ENCODE measurements at places on chromosomes 7 and 10. TPM values are rescaled to one million over a fixed set of nuclear protein-coding genes. Genes with fewer than 3 reads are reported as not detected.

GRCh38 chr10:87759551-87759950, 58.5 kb downstream of the ATAD1 start:
- no peak for DNase-seq

DNA sequence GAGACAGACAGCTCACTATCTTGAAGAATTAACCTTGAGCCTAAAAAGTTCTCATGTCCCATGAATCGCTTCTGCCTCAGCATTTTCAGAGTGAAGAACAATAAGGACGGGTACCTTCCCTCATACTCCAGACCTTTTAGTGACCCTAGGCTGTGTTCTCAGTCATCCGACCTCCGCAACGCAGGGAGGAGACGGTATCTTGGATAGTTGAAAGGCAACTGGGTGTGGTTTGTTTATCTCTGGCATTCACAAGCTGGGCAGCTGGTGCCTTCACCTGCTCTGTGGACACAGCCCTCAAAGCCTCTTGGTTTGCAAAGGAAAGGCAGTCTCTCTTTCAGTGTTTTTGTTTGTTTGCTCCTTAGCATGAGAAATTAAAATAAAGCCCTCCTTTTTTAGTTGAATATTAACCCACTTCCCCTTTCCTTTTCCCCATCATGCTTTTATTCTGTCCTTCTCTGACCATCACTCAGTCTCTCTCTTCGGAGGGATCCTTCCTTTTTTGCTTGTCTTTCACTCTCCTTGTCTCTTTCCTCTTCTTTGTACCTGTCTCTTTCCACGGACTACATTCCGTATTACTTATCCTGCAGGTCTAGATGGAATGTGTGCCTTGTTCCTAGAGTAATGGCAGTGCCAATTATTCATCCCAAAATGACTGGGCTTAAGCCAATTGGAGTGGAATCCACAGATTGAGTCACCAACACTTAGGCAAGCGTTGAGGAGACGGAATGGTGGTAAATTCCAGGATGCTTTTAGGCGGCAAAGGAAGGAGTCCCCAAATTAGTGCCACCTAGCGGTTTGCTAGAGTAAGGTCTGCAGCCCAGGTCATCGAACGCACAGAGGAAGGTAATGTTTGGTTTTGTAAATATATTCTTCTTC, 45.8 kb downstream of the PRR15 start:
- no peak for DNase-seq

HMX2 gene
- not detected for total RNA-seq

DNA sequence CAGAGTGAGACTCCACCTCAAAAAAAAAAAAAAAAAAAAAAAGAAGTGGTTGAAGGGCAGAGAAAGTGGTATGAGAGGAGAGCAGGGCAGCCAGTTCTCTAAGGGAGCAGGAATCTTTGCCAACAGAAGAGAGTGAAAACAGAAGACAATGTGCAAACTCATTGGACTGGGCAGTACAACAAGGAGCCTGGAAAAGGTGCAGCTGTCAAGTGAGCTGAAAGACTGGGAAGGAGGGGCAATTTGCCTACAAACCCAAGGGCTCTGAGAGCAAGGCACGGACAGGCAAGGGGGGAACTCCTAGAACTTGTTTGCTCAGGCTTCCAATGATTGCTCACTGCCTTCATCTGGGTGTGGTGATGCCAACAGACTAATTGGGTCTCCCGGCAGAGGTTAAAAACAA, 9.5 kb downstream of the ACTR1A start:
- DNase-seq: no peak
